Renal cortex interstitium (tissue), 15 donors: ENCODE measurements at places on chromosomes 11 and 22. TPM values are rescaled to one million over a fixed set of nuclear protein-coding genes. Genes with fewer than 3 reads are reported as not detected.
A peak's percentile ranks its signal among the peaks of the same experiment; 100 is the strongest.

DNA sequence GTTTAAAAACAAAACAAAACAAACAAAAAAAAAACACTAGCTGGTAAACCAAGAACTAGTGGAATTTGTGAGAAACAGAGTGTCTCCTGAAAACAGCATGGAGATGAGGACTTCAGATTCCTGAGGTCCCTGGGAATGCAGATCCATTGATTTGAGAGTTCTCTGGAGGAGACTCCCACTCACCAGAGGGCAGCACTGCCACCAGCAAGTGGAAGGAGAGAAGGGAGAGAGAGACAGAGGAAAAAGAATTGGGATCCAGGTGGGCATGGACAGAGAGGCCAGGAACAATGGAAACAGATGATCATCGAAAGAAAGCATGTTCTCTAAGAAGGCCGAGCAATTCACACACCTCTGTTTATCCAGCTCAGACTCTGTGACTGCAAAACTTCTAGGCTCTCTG is 31.8 kb downstream of the ETS1 start:
- DNase-seq: no peak

- DNase-seq: peak; percentile 38
Measured at GRCh38 chr22:31857247-31857646, 87.1 kb upstream of the YWHAH start.

DNA sequence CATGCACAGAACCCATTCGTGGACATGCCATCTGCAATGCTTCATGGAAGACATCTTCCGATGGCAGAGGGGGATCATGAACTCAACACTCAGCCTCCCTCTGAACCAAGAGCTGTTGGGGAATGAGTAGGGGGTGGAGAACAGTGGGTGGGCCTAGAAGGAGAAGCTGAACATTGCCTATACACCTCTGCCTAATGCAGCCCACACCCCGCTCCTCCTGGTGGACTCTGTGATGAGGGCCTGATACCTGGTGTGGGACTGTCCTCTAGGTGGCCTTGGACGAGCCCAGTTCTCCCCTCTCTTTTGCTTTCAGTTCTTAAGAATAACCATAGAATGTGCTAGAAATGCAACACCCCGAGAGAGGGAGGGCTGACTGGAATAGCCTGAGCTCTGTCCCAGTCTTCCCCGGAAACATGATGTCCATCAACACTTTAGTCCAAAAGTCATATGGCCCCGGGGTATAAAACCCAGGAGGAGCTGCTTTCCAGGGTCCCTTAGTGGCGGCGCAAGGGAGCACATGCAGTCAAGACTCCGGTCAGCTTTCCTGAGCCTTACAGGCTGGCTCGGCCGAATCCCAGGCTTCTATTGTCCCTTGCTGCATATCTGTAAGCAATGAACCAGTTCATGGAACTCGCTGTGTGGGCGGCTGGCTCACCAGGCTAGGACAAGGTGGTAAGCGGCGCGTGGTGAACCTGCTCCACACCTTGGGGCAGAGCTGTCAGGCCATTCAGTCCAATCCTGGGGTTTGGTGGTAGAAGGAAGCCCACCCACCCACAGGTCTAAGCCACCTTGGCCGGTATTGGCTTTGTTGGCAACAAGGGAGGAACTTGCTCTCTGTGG is 216.9 kb downstream of the CTTN start:
- no peak for DNase-seq

- peak; percentile 62 for DNase-seq
Measured at GRCh38 chr11:67584205-67584880, 731 bp downstream of the GSTP1 start.

- DNase-seq: no peak
Measured at GRCh38 chr11:66716996-66717395, 12.0 kb downstream of the SPTBN2 start.

GRCh38 chr11:119108857-119109221 is 1.7 kb downstream of the C2CD2L start:
- DNase-seq: no peak

- DNase-seq: no peak
Measured at GRCh38 chr11:76902121-76903014, 41.6 kb downstream of the ACER3 start.

DNA sequence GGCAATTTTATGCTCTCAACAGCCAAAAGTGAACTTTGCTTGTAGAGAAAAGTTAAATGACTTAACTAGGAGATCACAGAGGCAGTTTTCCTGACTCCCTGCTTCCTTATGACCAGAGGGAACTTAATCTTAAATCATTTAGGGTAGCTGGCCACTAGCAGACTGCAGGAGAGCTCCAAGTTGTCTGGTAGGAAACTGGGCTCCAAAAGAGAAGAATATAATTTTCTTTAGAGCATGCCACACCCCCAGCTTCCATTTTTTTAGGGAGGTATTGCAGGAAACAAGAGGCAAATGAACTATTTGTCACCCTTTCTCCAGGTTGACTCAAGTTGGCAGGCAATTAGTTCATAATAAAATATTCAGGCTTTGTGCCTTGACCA is 2.6 kb downstream of the METTL15 start:
- DNase-seq: peak; percentile 9

GRCh38 chr11:87125257-87125656 is 87.5 kb downstream of the TMEM135 start:
- no peak for DNase-seq

- DNase-seq: no peak
Measured at GRCh38 chr11:113841691-113842090, 33.7 kb downstream of the USP28 start.

GRCh38 chr11:131234221-131234620 is 136.2 kb upstream of the NTM start:
- DNase-seq: no peak

TFIP11 gene
- polyA plus RNA-seq: 40.8 TPM

GRCh38 chr11:90556606-90557005 is 333.8 kb upstream of the CHORDC1 start:
- no peak for DNase-seq

GRCh38 chr11:104169091-104169490 is 5.1 kb upstream of the PDGFD start:
- no peak for DNase-seq

GRCh38 chr11:64916040-64916774 is 802 bp downstream of the ATG2A start:
- DNase-seq: no peak

- DNase-seq: no peak
Measured at GRCh38 chr11:71114124-71114851, 138.1 kb downstream of the SHANK2 start.

TRIM29 gene
- 0.62 TPM for polyA plus RNA-seq

RTN4RL2 gene
- 2.4 TPM for polyA plus RNA-seq

DNA sequence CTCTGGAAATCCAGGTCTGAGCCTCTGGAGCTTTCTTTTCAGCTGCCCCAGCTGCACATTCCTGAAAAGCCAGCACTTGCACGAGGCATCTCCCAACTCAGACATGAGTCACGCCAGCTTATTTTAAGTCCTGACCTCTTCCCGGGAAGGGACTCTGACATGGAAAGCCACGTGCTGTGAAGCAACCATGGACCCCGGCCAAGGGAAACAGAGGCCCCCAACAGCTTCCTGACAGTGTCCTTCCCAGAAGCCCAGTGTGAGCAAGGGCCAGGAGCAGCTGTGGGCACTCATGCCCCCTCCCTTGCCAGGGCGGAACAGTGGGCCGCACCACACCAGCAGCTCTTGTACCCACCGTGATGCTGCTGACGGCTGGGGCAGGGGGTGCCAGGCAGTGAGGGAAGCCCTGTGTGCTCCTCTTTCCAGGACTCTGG is 118.8 kb upstream of the CADM1 start:
- no peak for DNase-seq

DNA sequence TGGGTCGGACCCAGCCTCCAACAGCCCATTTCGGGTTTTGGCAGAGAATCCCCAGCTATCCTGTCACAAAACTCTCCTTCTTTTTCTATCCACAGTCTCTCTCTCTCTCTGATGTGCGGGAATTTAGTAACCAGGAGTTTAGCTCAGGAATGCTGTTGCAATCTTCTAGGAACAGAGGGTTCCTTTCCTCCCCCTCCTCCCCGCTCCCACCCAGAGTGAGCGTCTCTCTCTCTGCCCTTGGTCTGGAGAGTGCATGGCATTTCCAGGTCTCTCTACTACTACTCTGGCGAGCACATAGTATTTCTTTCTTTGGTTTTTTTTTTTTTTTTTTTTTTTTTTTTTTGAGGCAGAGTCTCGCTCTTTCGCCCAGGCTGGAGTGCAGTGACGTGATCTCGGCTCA is 17.7 kb downstream of the APIP start:
- no peak for DNase-seq

- no peak for DNase-seq
Measured at GRCh38 chr22:20573833-20574615, 66.6 kb downstream of the MED15 start.

GRCh38 chr11:59769828-59770227 is 14.7 kb downstream of the STX3 start:
- no peak for DNase-seq

- DNase-seq: no peak
Measured at GRCh38 chr11:41498726-41499125, 39.3 kb upstream of the LRRC4C start.

CLTCL1 gene
- polyA plus RNA-seq: 6.1 TPM

GRCh38 chr22:23547818-23548500 is 32.1 kb downstream of the IGLL1 start:
- DNase-seq: no peak

DNA sequence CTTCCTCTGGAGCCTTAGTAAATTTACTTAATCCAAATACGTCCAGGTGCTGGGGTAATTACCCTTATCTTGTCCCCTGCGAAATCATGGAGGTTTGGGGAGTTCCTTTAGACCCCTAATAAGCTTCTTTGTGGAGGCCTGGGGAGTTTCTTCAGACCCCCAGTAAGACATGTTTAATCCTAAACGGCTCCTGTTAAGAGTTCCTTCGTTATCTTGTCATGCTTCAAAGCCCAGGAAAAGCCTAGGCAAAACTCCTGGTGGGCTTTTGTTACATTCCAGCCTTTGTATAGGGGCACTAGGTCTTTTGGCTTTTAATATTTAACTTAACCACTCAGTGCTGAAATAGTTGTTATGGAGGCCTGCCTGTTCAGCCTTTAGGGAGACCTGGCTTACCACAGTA is 18.1 kb upstream of the PAMR1 start:
- no peak for DNase-seq

DNA sequence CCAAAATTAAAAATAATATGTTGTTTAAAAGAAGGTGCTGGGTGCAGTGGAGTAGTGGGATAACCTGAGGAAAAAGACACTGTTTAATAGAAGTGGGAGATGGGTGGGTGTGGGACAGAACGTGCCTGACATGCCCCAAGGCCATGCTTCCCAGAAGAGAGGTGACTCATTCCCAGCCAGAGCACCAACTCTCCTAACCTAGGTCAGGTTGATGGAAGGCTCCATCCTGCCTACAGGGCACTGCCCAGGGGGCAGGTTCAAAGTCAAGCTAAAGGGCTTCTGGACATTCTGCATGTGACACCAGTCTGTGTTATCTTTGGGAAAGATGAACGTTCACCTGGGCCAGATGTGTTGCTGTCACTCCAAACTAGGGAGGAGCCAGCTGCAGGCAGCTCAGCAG is 453.1 kb downstream of the SOX6 start:
- DNase-seq: no peak
